Stimulated activated CD4-positive, alpha-beta T cell treated with anti-CD3 and anti-CD28 coated beads, Interleukin-1b, Interleukin-23, amount 100 ng/mL, for 48 hours (primary cell): ENCODE measurements at places on chromosomes 1 and 21.

DNA sequence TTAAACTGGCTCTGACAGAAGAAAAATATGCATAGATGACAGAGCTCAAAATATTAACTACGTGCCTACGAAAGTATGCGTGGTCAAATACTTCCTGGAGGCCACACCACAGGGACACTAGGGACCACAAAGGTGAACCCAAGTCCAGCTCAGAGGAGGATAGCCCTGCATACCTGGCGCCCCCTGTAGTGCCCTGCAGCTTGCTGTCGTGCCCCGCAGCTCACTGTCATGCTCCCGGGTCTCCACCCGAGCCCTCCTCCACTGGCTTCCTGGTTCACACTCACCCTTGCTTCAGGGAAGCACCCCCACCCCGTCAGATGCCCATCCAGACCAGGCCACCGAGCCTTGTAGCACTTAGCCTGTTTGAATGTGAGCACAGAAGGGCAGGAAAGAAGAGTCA, 16.7 kb upstream of the NADK start:
- DNase-seq = no peak

- no peak for DNase-seq
These were observed 133.4 kb downstream of the COP1 start for GRCh38 chr1:176073524-176074157.

- no peak for DNase-seq
These were observed 164.5 kb upstream of the CXADR start for GRCh38 chr21:17348357-17348756.

GRCh38 chr1:8858112-8858668, 20.3 kb downstream of the ENO1 start:
- no peak for DNase-seq

DNA sequence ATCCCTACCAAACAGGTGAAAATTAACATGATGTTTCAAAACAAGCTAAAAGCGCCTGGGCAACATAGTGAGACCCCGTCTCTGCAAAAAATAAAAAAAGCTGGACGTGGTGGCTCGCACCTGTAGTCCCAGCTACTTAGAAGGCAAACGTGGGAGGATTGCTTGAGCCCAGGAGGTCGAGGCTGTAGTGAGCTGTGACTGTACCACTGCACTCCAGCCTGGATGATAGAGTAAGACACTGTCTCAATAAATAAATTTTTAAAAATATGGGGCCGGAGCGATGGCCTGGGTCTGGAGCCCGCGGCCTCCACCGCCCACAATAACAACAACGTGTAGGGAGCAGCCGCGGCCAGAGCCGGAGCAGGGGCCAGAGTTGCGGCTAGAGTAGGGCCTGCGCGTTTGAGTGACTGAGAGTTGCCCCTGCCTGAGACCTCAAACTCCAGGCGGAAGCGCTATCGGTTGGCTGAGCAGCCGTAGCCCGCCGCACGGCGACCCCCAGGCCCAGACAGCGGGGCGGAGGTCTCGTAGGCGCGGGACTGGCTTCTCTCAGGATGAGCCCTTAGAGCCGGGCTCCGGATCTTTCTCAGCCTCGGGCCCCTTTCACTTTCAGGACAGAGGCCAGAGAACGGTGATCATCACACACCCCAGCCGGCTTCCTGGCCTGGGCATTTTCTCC, 41.4 kb downstream of the ZMYM1 start:
- DNase-seq = no peak

DNA sequence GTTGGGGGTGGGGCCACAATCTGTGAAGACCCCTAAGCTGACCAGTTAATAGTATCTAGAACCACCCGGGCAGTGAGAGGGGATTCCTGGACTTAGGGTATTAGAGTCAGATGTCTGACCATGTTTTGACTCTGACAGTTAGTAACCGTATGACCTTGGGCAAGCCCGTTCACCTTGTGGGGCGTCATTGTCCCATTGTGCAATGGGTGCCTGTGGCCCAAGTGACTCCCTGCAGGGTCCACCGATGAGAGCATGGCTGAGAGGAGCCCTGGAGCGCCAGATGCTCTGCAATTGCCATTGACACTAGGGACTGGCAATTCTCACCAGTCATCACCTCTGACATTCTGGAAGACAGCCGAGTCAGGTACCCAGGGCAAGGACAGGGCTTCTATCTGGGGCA, 225.9 kb upstream of the CSF3R start:
- no peak for DNase-seq

DNA sequence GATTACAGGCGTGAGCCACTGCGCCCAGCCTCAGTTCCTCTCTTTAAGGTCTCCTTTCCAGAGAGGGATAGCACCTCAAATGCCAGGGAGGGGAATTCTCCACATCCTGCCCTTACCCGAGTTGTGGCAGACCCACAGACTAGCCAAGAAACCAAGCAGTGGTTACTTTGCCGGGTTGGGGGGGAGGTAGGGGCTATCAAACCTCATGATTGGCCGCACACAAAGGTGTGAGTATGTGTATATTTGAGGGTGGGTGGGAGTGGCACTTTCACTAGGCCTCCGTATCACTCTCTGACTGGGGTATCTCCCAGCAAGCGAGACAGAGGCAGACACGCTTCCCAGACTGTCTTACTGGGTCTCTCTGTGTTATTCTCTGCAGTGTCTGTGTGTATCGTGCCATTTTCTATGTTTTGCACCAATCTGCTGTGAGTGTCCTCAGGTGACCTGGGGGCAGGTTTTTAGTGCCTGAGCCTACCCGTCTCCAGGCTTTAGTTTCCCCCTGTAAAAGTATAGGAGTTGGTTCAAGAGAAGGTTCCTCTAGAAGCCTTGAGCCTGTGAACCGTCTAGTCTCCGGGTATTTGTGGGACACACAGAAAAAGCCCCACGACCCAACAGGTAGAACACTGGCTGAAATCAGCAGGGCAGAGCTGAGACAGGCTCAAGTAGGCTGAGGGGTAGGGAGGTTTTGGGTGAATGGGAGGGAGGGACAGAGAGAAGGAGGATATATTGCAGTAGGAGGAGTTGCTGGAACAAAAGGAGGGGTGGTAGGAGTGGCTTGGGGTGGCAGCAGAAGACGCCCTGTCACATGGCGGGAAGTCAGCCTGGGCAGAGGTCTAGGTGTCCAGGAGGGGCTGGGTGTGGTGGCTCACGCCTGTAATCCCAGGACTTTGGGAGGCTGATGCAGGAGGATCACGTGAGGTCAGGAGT, 10.3 kb downstream of the LMNA start:
- no peak for DNase-seq

DNA sequence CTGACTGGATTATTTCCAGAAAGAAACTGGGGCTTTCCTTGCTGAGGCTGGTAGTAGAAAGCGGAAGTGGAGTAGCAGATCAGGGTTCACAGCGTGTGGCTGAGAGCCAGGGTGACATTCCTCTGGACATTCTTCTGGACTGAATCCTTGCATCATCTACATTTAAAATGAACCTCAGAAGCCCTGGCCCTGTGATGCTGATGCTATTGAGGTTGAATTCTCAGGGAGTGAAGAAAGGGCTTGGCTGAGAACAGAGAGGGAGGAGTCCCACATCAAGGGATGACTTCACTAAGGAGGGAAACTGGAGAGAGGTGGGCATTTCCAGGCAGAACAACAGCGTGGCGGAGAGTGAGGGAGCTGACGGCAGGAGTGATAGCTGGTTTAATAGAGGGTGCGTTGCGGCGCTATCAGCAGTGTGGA, 102.3 kb upstream of the LMO4 start:
- DNase-seq = no peak

DNA sequence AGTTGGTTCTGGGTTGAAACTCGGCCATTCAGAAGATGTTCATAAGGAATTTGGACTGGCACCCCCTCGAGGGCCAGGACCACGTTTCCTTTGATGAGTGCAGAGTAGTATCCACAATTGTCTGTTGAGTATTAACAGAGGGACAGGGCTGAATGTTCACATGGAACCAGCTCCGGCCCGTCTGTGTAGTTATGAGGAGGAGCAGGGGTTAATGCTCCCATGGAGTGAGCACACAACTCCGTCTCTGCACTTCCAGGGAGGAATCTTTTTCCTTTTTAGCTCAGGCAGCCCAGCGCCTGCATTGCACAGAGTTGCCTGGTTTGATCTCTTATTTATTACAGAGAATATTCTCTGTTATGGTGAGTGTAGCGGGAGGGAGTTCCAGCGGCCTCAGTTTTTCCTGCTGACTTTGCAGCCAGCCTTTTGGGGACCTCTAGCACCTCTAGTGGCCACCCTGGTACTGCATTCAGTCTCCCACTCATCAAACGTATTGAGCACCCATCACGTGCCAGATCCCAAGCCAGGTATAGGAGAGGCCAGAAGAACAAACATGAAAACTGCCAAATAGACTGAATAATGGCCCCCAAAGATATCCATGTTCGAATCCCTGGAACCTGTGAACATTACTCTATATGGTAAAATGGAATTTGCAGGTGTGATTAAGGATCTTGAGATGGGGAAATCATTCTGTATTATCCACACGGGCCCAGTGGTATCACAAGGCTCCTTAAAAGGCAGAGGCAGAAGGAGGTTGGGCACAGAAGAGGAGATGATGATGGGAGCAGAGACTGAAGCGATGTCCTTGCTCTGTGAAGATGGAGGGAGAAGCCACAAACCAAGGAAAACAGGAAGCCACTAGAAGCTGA, 167.7 kb upstream of the CSF3R start:
- DNase-seq = peak; percentile 62

GRCh38 chr1:206463137-206463536, 7.1 kb upstream of the IKBKE start:
- peak; percentile 36 for DNase-seq

GRCh38 chr1:151133018-151133806, 13.2 kb downstream of the SEMA6C start:
- no peak for DNase-seq

- no peak for DNase-seq
These were observed 37.9 kb downstream of the RAB3B start for GRCh38 chr1:51952638-51953037.

- no peak for DNase-seq
These were observed 128.6 kb downstream of the RIPK4 start for GRCh38 chr21:41638201-41638790.

GRCh38 chr1:210624722-210625121, 296.0 kb downstream of the HHAT start:
- DNase-seq = no peak

- no peak for DNase-seq
These were observed 30.4 kb downstream of the IFNGR2 start for GRCh38 chr21:33433425-33434114.

GRCh38 chr21:40049931-40050290, 182.7 kb downstream of the PCP4 start:
- DNase-seq = no peak

GRCh38 chr1:35882586-35882944, 444 bp upstream of the AGO1 start:
- DNase-seq = no peak

DNA sequence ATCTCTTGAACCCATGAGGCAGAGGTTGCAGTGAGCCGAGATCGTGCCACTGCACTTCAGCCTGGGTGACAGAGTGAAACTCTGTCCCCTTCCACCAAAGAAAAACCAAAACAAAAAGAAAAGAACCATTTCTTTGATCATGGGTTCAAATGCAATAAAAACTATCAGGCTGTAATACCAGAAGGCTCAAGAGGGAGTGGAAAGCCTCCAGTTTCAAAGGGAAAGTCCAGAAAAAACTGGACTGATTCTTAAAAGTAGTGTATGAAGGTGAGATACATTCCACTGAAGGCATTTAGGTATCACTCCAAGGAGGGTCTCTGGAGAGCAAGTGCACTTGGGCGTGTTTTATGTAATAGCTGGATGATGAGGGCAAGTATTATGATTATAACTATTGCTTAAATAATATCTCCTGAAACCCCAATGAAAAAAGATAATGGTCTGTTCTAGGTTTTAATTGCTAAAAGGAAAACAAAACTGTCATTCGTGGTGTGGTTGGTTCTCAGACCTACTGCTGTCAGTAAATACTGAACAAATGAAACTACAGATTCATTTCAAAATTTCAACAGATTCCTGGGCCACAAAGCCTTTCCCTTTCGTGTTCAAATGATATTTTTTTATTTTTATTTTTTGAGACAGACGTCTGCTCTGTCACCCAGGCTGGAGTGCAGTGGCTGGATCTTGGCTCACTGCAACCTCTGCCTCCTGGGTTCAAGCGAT, 6.0 kb upstream of the CAMTA1 start:
- no peak for DNase-seq
